ENCODE measurements at places on chromosomes 12 and 14.

DNA sequence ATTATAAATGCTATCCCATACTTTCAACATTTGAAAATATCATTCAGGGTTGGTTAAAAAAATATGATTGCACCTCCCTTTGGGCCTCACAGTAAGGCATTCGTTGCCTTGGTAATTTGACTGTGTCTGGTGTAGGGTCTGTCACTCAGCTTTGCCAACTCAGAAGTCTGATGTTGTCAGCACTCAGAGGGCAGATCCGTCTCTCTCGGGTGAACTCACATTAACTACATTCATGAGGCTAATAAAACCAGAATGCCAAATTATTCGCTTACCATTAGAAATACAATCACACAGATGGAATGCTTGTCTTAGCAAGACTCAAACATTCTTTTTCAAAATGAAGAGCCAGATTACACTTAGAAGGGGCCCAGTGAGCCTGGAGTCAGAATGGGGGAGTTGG, 53.0 kb downstream of the NPAS3 start:
- DNase-seq, result no peak

DNA sequence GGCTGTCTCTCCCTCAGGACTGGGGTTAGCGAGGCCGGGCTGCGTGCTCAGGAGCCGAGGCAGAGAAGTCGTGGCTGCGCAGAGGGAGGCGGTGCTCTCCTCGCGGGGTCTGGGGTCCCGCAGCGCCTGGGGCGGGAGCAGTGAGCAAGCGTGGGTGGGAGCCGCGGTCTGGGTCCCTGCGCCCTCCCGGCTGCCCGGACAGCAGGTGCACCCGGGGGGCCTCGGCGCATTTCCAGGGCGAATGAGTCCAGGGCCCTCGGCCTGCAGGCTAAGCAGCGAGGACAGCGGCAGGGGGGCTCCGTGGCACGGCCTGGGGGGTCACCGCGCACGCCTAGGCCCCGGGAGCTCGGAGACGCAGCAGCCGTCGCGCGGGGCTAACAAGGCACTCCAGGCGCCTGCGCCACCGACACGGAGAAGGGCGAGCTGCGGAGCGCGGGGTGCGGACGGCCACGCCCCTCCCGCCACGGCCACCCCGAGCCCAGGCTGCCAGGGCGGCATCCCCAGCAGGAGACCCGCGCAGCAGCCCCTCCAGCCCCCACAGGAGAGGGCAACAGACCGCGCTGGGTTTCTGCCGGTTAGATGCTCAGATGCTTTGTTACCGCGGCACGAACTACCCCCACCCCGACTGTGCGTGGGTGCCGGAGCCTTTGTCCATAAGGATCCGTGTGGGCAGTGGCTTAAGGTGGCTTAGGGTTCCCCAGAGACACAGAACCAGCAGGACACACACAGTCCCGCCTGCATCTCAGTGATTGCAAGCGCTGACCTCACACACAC, 117.7 kb upstream of the C14orf180 start:
- peak; percentile 52 for DNase-seq

DNA sequence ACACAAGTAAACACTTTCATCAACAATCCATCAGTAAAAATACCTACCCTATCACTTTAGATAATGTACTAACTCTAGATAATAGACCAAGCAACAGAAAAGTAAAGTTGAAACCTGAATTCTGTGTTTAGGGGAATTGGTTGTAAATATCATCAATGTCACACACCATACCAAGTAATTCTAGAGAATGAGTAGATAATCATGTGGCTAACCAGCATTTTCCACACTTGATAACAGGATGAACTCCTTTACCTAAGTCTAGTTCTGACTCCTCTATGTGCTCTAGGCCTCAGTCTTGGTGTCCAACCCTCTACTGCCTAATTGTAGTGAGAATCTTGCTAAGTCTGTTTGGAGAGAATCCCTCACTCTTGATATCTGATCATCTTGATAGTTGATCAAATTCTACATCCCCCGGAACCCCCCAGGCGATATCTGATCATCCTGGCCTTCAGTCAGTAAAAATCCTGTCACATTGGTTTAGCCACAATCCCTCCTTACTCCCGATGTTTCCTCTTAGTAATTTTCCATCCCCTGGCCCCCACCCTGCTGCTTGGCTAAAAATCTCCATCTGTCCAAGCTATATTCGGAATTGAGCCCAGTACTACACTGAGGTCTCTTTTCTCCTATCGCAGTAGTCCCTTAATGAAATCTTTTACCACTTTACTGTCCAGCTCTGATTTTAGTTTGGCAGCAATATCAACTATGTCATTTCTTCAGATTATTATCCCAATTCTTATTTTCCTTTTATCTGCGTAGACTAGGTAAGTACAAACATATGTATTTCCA, 3.4 kb upstream of the SLCO1A2 start:
- no peak for DNase-seq

- DNase-seq, result no peak
Measured at GRCh38 chr12:128909653-128910052, 56.4 kb downstream of the GLT1D1 start.

GRCh38 chr14:76580399-76580798, 180.9 kb upstream of the VASH1 start:
- no peak for DNase-seq

GRCh38 chr14:71498212-71498611, 434.0 kb upstream of the RGS6 start:
- DNase-seq, result no peak

- no peak for DNase-seq
Measured at GRCh38 chr12:119008691-119009221, 27.4 kb downstream of the SRRM4 start.

DNA sequence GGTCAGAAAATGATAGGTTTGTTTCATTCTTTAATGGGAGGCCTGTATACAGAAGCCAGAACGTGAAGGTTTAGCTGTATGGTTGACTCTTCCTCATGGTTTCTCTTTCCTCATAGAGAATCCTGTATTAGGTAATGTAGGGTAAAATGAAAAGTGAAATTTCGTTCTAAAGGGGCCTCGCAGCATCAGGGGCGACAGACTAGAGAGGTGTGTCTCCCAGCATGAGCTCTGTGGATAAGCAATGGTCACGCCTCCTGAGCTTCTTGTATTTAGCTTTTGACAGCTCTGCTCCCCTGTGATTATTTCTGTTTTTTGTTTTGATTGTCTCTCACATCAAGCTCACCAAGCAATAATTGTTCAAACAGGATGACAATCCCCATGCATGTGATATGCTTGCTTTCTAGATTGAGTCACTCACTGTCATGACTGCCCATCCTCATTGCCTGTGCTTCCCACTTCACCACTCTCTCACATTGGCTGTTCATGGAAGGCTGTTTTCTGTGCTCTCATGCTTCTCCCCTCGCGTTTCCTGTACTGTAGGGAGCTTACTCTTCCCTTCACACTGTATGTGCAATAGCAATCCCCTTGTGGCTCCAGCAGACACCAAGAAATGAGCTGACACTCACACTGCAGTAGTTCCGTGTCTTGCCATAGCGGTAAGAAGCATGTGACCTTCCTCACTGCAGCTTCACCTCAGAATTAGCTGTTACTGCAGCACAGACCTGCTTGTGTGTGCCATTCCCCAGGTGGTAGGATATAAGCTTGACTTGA, 44.0 kb downstream of the RAD52 start:
- DNase-seq, result no peak

DNA sequence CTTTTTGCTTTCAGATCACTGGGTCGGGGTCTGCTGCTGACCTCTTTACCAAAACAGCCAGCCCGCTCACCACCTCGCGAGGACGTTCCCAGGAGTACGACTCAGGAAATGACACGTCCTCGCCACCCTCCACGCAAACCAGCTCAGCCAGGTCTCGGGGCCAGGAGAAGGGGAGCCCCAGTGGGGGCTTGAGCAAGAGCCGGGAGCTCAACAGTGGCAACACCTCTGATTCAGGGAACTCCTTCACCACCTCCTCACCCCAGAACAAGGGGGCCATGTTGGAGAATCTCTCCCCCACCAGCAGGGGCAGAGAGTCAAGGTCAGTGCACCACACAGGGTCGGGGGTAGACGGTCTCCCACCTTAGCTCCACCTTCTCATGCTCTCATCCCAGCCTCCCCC, 33.4 kb upstream of the HSPB8 start:
- DNase-seq, result no peak

DNA sequence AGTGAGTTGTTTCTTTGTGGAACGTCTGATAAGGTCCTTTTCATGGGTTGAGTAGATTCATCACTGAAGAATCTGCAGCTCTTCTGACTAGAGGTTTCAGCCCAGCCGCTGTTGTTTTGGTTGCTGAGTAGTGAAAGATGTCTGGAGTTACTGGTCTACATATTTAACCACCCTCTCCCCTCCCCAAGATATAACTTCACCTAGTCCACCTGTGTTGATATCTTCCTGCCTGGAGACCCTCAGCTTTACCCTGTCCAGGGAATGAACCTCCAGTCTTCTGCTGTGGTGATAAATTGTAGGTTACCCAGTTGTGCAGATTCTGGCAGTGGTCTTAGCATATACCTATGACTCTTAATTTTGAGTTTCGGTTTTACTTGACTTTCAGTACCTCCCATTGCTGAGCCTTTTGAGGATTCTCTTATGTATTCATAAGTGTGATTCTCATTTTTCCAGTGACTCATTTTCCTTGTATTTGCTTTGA, 62.9 kb downstream of the CCDC91 start:
- no peak for DNase-seq

DNA sequence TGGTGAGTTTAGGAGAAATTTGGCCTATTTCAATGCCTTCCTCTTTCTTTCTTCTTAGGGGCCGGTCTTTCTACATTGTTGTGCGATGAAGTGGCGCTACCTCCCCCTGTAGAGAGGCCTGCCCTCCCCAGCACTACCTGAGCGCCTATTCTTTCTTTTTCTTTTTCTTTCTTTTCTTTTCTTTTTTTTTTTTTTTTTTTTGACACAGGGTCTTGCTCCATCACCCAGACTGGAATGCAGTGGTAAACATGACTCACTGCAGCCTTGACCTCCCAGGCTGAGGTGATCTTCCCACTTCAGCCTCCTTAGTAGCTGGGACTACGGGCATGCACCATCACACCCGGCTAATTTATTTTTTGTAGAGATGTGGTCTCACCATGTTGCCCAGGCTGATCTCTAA, 136.1 kb upstream of the MAX start:
- no peak for DNase-seq

- no peak for DNase-seq
Measured at GRCh38 chr12:130444061-130444460, 106.4 kb downstream of the PIWIL1 start.

DNA sequence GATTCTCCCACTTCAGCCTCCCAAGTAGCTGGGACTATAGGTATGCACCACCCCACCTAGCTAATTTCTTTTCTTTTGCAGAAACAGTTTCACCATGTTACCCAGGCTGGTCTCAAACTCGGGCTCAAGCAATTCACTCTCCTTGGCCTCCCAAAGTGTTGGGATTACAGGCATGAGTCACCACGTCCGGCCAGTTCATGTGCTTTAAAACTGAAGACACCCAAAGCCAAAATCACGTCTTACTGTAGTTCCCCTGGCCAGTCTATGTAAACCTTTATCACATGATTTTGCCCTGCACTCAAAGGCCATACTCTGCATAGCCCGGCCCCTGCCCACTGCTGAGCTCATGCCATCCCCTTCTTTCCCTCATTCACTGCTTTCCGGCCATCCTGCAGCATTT, 4.5 kb downstream of the ALKBH2 start:
- DNase-seq, result no peak

DNA sequence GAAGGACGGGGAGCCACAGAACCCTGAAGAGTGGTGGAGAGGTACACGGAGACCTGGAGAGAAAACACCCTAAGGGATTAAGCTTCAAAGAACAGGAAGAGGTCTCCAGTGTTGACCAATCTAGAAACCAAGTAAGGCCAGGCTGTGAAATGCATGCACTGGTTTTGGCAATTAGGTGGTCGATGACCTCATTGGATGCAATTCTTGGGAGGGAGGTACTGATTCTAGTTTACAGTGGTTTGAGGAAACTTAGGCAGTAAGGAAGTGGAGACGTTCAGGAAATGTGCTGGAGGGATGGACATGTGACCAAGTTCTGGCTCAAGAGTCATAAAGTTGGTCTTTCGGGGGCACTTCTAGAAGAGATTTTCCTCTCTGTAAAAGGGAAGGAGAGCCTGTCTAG, 91.3 kb upstream of the CEP83 start:
- DNase-seq, result no peak

DNA sequence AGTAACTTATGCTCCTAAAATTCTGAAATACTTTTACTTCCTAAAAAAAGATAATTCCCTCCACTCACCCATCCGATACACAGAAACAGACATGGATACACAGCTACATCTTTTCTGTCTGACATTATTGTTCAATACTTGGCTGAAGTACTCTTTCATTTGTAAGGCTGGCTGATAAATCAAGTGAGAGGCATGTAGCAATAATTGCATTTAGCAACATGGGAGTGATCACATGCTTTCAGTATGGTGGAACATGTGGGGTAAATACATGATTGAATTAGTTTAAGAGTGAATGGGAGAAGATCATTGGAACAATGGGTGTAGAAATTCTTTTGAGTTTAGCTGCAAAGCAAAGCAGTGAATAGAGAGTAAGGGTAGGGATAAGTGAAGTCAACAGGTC, 25.6 kb downstream of the PTPRQ start:
- no peak for DNase-seq

- no peak for DNase-seq
Measured at GRCh38 chr12:69999561-69999960, 174.5 kb downstream of the MYRFL start.

DNA sequence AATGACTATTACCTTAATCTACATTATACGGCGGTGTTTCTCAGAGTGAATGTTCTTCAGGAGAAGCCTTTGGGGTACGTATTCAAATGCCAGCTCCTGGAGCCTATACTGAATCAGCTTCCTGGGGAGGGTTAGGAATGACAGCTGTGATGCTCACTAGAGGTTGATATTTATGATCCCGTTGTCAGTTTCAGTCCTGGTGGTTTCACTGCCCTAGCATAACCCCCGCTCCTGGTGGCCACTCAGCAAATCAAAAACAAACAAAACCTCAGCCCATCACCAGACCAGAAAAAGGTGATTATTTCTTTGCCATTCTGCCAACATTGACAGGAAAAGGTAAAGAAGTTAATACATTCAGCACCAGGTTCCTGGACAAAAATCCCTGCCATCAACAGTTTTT, 136.5 kb upstream of the CRY1 start:
- no peak for DNase-seq

DNA sequence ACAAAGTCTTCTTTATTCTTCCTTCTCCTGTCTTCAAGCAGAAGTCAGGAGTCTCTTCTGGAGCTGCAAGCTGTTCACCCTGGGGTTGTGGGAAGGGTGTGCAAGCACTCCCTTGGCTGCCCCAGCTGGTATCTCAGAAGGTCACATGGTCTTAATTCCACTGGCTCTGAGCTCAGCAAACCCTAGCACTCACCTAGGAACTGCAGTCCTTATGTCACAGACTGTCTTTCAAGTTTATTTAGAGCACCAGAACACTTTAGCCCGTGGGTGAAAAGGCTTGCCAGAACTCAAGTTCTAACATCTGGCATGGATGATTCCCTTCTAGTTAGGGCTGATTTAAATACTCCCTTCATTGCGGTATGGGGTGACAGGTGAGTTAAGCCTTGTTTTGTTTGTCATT, 379.0 kb downstream of the CCER1 start:
- peak; percentile 6 for DNase-seq

DNA sequence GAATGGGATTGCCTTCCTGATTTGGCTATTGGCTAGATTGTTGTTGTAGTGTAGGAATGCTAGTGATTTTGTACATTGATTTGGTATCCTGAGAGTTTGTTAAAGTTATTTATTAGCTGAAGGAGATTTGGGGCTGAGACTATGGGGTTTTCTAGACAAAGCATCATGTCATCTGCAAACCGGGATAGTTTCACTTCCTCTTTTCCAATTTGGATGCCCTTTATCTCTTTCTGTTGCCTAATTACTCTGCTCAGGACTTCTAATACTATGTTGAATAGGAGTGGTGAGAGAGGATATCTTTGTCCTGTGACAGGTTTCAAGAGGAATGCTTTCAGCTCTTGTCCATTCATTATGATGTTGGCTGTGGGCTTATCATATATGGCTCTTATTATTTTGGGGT, 265.7 kb upstream of the MGAT4C start:
- DNase-seq, result no peak

- DNase-seq, result no peak
Measured at GRCh38 chr12:229441-230191, 15.7 kb upstream of the SLC6A12 start.
